ENCODE measurements at places on chromosomes 2 and 18. TPM values are rescaled to one million over a fixed set of nuclear protein-coding genes. Genes with fewer than 3 reads are reported as not detected.

Gene PNKD
- total RNA-seq, result 56.1 TPM

Gene CPLX4
- not detected for total RNA-seq

Gene LIPG
- total RNA-seq, result 96.2 TPM

Gene IL1A
- 0.99 TPM for total RNA-seq

Gene MYO3B
- total RNA-seq, result not detected

Gene NYAP2
- total RNA-seq, result not detected

Gene SLC30A3
- total RNA-seq, result 16.7 TPM

Gene PPP4R3B
- total RNA-seq, result 51.5 TPM

Gene ECEL1
- not detected for total RNA-seq

Gene OLA1
- 93.9 TPM for total RNA-seq

Gene IL36B
- not detected for total RNA-seq

Gene CDK15
- not detected for total RNA-seq

Gene RAX
- total RNA-seq, result not detected

Gene TSPYL6
- total RNA-seq, result not detected

Gene NLRC4
- total RNA-seq, result not detected

Gene SH3BP4
- 105 TPM for total RNA-seq

Gene IL1RN
- total RNA-seq, result not detected

Gene TBR1
- total RNA-seq, result 0.09 TPM

All from endothelial cell of umbilical vein (primary cell).